ENCODE measurements at places on chromosomes 7 and 10.

DNA sequence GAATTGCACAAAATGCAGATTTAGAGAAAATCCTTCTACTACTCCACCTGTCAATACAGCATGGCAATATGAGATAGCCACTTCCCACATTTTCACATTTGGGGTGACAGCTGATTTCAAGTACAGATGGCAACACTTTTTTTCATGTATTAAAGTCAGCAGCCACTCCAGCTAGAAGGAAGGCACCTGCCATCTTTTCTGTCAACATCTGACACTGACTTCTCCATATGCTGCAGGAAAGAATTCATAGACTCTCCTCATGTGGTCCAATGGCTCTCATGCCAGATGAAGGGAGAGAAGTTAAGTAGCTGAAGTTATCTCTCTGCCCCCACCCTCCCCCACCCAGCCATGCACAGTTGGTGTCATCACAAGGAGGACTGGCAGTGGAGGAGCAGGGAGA, 912.0 kb downstream of the SORCS1 start:
- no peak for DNase-seq

DNA sequence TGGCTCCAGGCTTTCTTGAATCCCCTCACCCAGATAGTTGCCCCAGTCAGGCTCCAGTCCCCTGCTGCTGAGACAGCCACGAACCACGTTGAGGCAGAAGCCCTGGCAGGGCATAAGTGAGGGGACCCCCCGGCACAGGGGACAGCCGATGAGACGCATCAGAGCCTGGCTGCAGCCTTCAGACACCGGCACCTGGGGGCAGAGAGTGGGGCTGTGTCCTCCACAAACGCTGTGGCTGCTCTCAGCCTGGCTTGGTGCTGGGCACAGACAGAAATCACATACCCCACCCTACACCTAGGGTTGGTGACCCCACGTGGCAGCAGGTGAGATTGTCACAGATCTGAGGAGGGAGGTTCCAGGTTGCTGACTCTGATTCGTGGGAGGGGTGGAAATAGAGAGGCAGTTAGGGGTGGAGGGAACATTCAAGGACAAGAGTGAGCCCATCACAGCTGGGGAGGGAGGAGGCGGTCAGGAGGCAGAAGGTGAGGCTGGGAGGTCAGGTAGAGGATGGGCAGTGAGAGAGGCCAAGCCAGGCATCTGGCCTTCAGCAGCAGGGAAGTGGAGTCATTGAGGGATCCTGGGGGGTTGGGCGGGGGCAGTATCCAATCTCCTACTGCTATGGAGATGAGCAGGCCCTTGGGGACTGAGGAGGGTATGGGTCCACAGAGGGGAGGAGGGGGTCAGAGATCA, 3.2 kb downstream of the GPC2 start:
- no peak for DNase-seq

DNA sequence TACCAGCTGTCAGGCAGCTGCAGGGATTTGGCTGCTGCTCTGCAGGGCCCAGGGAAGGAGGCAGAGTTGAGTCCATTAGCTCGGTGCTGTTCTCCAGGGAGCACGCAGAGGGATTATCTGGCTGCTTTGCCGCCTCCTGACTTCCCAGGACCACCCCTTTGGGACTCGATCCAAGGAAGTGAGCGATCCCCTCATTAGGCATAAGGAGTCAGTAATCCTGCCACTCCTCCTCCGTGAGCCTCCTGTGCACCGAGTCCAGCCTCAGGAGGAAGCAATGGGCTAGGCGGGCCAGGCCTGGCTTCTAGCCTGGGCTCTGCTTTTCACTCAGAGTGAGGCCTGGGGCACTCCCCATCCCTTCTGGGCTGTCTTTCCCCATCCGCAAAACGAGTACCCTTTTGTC, 417.9 kb downstream of the RPS24 start:
- no peak for DNase-seq

- no peak for DNase-seq
Observed at GRCh38 chr10:13715100-13715499, 128.3 kb downstream of the PRPF18 start.

- no peak for DNase-seq
Observed at GRCh38 chr7:15682751-15683245, 3.7 kb downstream of the MEOX2 start.

DNA sequence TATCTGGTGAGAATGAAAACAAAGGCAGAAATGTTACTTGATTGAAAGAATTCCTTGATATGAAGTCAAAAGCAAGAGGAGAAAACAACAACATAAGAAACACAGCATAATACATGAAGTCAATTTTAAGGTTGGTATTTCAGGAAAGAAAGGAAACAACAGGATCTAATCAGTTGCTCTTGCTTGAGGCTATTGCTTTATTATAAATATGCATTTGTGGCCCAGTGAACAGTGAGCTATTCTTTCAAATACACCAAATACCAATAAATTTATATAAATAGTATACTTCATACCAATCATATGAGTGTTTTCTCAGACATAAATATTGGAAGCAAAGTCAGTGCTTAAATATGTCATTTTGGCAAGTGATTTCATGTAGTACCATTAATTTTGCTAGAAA, 806.6 kb downstream of the NXPH1 start:
- no peak for DNase-seq

DNA sequence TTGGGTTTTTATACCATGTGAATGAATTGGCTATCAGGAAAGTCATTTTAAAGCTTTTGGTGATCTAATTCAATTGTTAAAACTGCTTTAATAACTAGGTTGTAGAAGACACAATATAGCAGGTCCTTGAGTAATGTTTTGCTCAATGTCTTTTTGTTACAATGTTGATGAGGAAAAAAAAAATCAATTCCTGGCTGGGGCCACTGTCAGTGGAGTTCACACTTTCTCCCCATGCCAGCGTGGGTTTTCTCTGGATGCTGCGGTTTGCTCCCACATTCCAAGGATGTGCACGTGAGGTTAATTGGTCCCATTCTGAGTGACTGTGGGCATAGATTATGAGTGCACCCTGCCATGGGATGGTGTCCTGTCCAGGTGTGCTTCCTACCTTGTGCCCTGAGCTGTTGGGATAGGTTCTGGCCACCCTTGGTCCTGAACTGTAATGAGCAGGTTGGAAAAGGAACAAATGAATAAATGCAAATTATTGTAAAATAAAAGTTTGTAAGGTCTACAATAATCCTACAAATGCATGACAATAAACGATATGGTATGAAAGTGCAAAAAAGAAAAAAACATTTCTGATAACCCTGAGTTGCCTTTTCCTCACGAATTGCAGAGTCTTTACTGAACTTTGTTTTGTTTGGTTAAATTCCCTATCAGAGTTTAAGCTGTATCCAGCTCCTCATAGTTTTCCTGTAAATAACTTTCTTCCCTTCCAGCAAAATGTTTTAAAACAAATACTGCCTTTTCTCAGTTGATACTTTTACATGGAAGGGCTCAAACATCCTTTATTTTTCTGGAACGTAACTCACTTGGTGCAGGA, 62.7 kb downstream of the AKR1C4 start:
- DNase-seq, result no peak

DNA sequence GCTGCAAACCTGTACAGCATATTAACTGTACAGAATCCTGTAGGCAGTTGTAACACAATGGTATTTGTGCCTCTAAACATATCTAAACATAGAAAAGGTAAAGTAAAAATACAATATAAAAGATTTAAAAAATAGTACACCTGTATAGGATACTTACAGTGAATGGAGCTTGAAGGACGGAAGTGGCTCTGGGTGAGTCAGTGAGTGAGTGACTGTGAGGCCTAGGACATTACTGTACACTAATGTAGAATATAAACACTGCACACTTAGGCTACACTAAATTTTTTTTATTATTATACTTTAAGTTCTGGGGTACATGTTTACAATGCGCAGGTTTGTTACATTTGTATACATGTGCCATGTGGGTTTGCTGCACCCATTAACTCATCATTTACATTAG, 97.3 kb upstream of the STK17A start:
- no peak for DNase-seq

- DNase-seq, result no peak
Observed at GRCh38 chr10:34237898-34238455, 577.1 kb downstream of the PARD3 start.

DNA sequence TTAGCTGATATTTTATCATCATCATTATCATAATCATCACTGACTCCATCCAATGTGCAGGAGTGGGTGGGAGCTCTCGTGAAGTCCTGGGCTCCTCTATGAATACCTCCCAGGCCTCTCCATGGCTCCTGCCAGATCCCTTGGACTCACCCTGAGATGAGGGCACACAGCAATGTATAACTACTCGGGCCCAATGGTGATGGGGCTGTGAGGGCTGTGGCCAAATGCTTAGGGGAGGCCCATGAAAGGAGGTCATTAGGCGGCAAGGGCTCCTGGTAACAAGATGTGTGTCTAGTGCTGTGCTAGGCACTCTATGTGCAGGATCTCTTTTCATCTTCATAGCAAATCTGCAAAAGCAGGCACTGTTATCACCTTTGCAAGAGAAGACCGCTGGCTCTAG, 270.9 kb downstream of the GLRX3 start:
- no peak for DNase-seq

DNA sequence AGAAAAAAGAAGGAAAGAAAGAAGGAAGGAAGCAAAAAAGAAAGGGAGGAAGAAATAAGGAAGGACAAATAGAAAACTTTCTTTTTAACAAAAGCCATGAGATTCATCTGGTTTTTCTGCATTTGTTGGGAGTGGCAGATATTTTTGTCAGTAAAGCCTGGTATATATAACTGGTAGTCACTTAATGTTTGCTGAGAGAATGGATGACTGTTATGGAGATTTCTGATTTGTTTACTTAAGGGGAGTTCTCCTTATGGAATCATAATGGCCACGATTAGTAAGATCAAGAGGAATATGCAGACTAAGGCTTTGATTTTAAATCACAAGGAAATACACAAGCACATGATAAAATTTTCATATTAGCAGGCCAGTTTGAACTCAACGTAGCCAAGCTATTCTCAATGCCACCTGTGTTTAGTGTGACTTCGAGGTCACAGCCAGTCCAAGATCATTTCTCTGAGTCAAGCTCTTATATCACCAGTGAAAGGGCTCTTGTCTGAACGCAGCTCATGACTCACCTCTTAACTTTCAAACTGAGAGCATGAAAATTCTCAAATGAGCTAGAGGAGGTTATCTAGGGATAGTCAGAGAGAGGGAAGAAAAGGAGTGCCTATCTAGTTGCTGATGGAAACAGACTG, 445.1 kb upstream of the ZMIZ1 start:
- no peak for DNase-seq

GRCh38 chr10:50312464-50313437, 61.4 kb upstream of the ASAH2 start:
- DNase-seq, result no peak

- no peak for DNase-seq
Observed at GRCh38 chr7:25732766-25733217, 419.2 kb upstream of the NFE2L3 start.

GRCh38 chr7:69625238-69625637, 27.0 kb downstream of the AUTS2 start:
- no peak for DNase-seq

DNA sequence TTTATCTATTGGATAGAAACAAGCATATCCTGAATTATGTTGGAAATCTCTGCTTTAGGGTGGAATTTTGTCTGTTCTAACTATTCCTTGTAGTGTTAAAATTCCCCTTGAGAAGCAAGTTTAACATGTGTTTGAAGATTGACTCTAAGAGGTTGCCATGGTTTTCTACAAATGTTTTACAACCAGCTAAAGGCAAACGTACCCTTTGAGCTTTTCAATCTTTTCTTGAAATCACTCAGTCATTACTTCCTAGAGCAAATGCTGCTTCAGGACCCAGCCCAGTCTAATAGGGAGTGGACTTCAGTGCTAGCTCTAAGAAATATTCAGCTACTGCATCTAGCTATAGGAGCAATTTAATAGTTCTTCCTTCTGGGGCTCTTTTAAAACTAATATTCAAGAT, 118.8 kb upstream of the IFRD1 start:
- no peak for DNase-seq

DNA sequence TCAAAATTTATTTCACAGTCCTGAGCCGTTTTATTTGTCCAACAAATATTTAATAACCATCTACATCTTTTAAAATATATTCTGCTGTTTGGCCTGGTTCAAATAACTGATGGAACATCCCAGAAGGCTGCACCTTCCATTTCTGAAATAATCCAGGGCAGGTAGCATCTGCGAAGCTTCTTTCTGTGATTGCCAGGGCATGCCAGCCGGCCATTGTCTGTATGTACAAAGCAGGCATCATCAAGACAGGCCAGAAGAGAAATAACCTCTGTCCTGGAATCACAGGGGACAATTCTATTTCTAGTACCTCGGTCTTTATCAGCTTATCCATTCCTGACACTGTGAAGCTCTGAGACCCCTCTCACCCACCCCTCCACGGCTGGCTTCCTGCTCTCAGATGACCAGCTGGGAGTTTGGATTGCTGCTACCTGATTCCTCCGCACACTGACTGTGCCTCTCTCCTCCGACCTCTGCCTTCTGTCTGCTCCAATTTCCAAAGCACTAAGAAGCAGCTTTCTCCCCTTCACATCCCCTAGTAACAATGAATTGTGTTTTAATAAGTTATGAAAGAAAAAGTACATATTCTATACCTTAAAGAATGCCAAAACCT, 8.0 kb downstream of the DGKI start:
- no peak for DNase-seq

DNA sequence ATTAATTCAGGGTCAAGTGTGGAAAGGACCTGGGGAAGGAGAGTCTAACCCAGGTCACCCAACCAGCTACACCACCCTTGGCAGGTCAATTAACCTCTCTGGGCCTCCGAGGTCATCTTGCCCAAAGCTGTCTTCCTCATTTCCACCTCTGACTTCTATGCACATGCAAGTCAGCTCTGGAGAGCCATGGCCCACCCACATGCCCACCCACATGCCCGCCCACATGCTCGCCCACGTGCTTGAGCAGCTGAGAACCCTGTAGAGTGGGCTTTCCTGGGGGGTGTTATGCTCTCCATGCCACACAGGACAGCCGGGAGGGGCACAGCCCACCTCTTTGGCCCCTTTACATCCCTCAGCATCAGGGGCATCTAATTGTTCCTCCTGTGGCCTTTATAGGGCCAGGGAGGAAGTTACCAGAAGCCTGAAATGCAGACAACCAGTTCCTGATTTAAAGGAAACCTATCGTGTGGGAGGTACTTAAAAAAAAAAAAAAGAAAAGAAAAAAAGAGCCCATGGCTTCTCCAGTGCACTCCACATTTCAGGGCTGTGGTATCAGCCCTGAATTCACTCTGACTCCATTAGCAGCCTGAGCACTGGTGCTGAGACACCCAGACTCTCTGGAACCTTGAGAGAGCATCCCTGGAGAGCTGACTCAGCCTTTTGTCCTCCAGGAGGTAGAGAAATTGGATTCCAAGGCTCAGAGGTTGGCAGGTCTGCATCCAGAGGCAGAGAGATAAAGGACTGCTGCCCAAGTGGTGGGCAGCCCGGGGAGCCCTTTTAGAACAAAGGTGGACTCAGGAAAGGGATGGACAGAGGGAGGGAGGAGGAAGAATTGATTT, 176.2 kb upstream of the ZMIZ1 start:
- DNase-seq, result peak; percentile 62

GRCh38 chr10:88163572-88163971, 300.1 kb downstream of the PTEN start:
- no peak for DNase-seq

DNA sequence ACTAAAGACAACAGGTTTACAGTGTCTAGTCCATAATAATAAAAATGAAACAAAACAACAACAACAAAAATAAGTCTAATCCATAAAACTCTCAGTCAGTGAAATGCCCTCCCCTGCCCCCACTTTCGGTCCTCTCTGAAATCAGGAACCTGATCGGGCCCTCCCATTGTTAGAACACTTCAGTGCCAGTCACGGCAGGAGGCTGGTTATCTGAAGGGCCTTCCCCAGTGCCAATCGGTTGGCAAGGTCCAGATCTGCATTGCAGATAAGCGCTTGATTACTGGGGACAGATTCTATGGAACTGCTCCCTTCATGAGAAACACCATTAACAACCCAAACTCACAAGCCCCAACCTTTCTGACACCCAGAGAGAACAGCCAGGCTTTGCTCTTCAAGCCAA, 72.2 kb upstream of the EEPD1 start:
- DNase-seq, result no peak

Measured in suppressor macrophage (primary cell).